Activated CD4-positive, alpha-beta T cell treated with anti-CD3 and anti-CD28 coated beads for 36 hours (primary cell): ENCODE measurements at places on chromosomes 3 and 15.

- DNase-seq, result no peak
- H3K27me3 ChIP-seq, result no peaks in the 10 kb centered on the region
- no peak overlapping the region for H3K4me3 ChIP-seq
- H3K27ac ChIP-seq, result no peak overlapping the region
These were observed 1199.1 kb downstream of the SI start for GRCh38 chr3:163879172-163879571.

- no peak for DNase-seq
- peaks cover 13% of the 10 kb centered on the region for H3K27me3 ChIP-seq
- no peak overlapping the region for H3K27ac ChIP-seq
- H3K36me3 ChIP-seq, result no peaks in the 10 kb centered on the region
These were observed 75.8 kb downstream of the COL8A1 start for GRCh38 chr3:99714146-99714545.

GRCh38 chr15:30044377-30044776 lies 38.4 kb upstream of the GOLGA8J start:
- no peak for DNase-seq
- no peaks in the 10 kb centered on the region for H3K4me1 ChIP-seq
- no peak overlapping the region for H3K4me3 ChIP-seq
- peaks cover 16% of the 10 kb centered on the region for H3K27me3 ChIP-seq

DNA sequence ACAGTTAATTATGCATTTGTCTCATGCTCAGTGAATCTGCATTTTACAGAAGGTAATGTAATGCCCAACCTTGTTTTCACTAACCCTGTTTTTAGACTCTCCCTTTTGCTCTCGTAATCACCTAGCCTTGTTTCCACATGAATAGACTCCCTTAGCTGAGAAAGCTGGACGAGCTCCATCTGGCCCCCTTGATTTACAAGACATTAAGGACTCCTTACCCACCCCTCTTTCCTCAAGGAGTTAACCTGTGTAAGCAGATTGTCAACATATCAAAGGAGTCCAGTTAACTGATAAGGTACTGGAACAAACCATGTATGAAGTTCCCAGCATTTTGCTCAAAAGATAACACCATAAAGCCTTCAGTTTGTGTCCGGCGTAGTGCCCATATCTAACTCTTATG lies 99.6 kb downstream of the VPS8 start:
- no peaks in the 10 kb centered on the region for H3K4me1 ChIP-seq
- H3K36me3 ChIP-seq, result peaks cover 20% of the 10 kb centered on the region
- no peak for DNase-seq
- H3K4me3 ChIP-seq, result no peak overlapping the region
- no peak overlapping the region for H3K27ac ChIP-seq

GRCh38 chr3:116815321-116815720 lies 105.7 kb downstream of the TUSC7 start:
- H3K4me1 ChIP-seq, result no peaks in the 10 kb centered on the region
- no peaks in the 10 kb centered on the region for H3K27me3 ChIP-seq
- H3K27ac ChIP-seq, result no peak overlapping the region
- H3K36me3 ChIP-seq, result no peaks in the 10 kb centered on the region
- no peak overlapping the region for H3K4me3 ChIP-seq
- DNase-seq, result no peak

- no peak for DNase-seq
- peaks cover 7% of the 10 kb centered on the region for H3K36me3 ChIP-seq
- no peak overlapping the region for H3K4me3 ChIP-seq
- no peak overlapping the region for H3K27ac ChIP-seq
These were observed 76.0 kb downstream of the ETFA start for GRCh38 chr15:76235186-76235826.

DNA sequence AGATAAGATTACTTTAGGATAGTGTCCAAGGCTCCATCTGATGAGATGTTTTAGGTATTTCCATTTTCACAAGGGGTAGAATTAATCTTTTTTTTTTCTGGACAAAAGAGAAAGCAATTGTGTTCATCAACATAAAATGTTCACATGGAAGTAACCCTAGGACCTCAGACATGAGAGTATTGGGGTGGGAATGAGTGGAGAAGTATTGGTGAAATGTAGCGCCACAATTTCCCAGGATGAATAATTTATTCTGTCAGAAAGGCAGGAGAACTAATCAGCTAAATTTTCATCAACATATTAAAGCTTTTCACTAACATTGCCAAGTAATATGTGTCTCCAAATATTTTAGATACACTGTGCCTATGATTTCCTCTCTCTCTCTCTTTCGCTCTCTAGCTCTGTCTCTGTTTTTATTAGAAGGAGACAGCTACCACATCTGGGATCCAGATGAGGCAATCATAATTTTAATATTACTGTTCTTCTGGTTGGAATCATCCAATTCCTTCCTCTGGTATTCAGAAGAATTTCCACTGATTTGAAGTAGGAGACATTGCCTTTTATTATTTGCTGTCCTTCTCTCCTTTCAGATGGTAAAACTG lies 21.6 kb upstream of the ZNF280D start:
- no peaks in the 10 kb centered on the region for H3K36me3 ChIP-seq
- no peak overlapping the region for H3K4me3 ChIP-seq
- peaks cover 3% of the 10 kb centered on the region for H3K27me3 ChIP-seq

DNA sequence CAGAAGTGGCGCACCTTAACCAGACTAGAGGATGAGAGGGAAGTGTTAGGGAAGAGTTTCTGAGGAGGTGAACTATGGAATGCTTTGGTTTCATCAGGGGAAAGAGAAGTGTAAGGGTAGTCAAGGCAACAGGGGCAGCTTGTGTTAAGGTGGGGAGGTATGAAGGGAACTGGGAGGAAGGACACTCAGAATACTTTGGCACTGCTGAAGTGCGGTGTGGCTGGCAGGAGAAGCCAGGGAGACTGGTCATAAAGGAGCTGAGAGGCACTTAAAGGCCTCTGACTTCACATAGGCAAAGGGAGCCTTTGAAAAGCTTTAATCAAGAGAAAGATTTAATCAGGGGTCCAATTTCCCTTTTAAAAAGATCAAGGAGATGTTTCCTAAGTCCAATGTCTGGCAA lies 129.0 kb downstream of the ERC2 start:
- no peak for DNase-seq
- H3K4me1 ChIP-seq, result no peaks in the 10 kb centered on the region
- H3K27ac ChIP-seq, result no peak overlapping the region
- no peaks in the 10 kb centered on the region for H3K36me3 ChIP-seq
- peaks cover 6% of the 10 kb centered on the region for H3K27me3 ChIP-seq

- peak; percentile 36 for DNase-seq
- H3K27me3 ChIP-seq, result no peaks in the 10 kb centered on the region
- H3K4me3 ChIP-seq, result peak overlapping the region; percentile 95
- H3K36me3 ChIP-seq, result peaks cover 17% of the 10 kb centered on the region
- H3K4me1 ChIP-seq, result peaks cover 18% of the 10 kb centered on the region
These were observed 980 bp downstream of the DALRD3 start for GRCh38 chr3:49017229-49017970.

GRCh38 chr3:181298421-181298820 lies 308.9 kb upstream of the DNAJC19 start:
- no peak overlapping the region for H3K4me3 ChIP-seq
- H3K27ac ChIP-seq, result no peak overlapping the region
- peaks cover 8% of the 10 kb centered on the region for H3K27me3 ChIP-seq

- no peaks in the 10 kb centered on the region for H3K36me3 ChIP-seq
- no peak overlapping the region for H3K4me3 ChIP-seq
- no peak overlapping the region for H3K27ac ChIP-seq
- no peak for DNase-seq
- no peaks in the 10 kb centered on the region for H3K27me3 ChIP-seq
These were observed 8.5 kb downstream of the MRAS start for GRCh38 chr3:138356730-138357405.

DNA sequence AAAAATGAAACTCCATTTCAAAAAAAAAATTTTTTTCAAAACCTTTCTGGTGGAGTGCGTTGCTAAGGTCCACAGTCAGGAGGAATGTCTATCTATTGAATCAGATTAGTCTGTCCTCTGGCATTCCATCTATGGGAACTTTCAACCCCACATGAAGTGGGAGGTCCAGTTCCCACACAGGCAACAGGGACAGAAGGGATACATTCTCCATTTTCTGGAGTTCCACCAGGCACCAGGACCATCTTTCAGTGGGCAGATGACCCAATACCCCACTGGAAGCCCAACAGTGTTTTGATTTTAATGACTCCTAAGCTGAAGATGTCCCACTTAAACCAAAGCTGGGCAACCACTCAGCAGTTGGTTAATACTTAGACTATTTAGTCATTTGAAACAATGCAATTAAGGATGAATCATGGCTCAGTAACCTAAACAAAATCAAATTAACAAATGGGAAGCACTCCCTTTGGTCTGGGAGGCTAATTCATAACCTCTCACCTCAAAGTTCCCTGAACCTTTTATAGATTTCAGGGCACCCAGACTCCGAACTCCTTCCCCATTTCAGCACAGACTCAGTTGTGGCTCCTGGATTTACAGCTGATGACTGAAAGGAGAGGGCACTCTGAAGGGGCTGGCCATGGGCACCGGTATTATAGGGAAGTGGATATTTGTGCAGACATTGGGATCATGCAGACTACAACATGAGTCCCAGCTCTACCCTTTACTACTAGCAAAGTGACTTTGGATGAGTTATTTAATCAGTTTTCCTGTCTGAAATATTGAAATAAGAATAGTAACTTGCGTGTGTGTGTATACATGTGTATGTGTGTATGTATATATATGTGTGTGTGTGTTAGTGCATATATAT lies 264.3 kb upstream of the LRTM1 start:
- H3K27ac ChIP-seq, result no peak overlapping the region
- no peaks in the 10 kb centered on the region for H3K4me1 ChIP-seq
- no peak for DNase-seq

DNA sequence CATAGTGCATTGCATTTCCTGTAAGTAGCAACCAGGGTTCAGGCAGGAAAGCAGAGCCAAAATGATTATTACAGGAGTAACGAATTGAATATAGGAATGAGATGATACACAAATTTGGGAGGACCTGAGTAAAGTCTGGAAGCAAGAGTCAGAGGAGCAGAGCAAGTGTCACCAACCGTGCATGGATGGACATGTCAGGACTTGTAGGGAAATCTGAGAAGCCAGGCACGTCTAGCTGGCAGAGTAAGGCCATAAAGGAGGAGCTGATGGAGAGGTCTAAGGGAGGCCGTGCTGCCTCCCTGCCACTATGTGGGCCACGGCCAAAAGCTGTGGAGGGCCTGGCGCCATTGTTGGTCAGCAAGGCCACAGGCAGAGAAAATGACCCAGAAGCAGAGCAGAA lies 22.4 kb downstream of the GJD2 start:
- DNase-seq, result no peak
- H3K4me1 ChIP-seq, result no peaks in the 10 kb centered on the region
- no peak overlapping the region for H3K4me3 ChIP-seq
- H3K27ac ChIP-seq, result no peak overlapping the region

- H3K36me3 ChIP-seq, result no peaks in the 10 kb centered on the region
- H3K27me3 ChIP-seq, result peaks cover 2% of the 10 kb centered on the region
- H3K4me3 ChIP-seq, result peak overlapping the region; percentile 5
- peaks cover 37% of the 10 kb centered on the region for H3K4me1 ChIP-seq
- peak overlapping the region; percentile 83 for H3K27ac ChIP-seq
These were observed 90.1 kb upstream of the BHLHE40 start for GRCh38 chr3:4888913-4889846.

DNA sequence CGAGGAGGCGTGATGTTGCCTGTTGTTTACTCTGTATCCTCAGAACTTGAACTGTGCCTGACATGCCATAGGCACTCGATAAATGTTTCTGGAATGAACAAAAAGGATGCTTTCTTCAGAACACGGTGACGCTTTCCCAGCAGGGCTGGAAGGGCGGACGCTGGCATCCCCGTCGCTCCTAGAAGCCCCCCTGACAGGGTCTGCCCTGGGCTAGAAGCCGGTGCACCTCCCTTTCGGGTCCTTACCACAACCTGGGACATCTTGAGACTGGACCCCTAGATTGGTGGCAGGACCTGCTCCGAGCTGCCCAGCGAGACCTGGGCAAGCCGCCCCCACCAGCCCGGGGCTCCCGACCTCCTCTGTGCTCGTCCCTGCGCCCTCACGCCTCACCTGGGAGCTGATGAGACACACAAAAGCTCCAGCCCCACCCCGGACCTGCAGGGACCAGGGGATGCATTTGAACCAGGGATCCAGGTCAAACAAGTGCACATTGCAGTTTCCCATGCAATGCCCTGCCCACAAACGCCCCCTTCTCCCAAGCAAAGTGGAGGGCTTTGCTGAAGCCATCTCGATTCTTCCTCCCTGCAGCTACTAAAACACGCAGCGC lies 131.2 kb upstream of the MEF2A start:
- H3K36me3 ChIP-seq, result no peaks in the 10 kb centered on the region
- no peak overlapping the region for H3K27ac ChIP-seq
- no peaks in the 10 kb centered on the region for H3K27me3 ChIP-seq

DNA sequence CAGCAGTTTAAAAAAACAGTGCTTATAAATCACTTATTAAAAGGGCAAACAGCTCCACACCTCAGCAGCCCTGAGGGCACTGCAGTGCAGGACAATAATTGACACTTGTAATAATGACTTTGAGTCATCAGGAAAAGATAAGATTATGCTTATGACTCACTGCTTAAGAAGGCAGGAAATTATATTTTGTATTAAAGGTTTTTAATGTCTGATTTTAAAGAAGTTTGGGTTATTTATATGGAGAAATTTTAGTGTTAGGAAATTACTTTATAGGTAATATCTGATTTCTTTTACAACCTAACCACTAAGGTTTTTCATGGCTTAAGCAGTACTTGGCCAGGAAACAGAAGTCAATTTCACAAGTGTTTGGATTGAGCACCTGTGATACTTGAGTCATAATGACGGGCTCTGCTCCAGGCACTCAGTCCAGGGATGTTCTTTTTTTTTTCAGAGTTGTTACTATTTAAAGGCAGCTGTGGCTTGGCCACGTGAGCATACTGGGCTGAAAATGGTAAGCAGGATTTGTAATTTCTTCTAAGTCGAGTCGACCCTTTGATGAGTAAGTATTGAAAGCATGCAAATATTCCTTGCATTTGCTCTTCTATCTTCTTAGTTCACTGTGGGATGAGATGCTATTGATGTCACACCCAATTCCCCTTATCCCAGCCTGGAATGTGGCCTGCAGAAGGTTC lies 21.6 kb upstream of the SLC6A20 start:
- H3K4me3 ChIP-seq, result no peak overlapping the region
- H3K4me1 ChIP-seq, result peaks cover 5% of the 10 kb centered on the region
- H3K27ac ChIP-seq, result no peak overlapping the region
- H3K36me3 ChIP-seq, result no peaks in the 10 kb centered on the region
- H3K27me3 ChIP-seq, result no peaks in the 10 kb centered on the region

- no peak overlapping the region for H3K27ac ChIP-seq
- H3K36me3 ChIP-seq, result no peaks in the 10 kb centered on the region
- no peak overlapping the region for H3K4me3 ChIP-seq
- H3K4me1 ChIP-seq, result no peaks in the 10 kb centered on the region
- H3K27me3 ChIP-seq, result no peaks in the 10 kb centered on the region
These were observed 30.3 kb downstream of the SYNM start for GRCh38 chr15:99135194-99135593.

DNA sequence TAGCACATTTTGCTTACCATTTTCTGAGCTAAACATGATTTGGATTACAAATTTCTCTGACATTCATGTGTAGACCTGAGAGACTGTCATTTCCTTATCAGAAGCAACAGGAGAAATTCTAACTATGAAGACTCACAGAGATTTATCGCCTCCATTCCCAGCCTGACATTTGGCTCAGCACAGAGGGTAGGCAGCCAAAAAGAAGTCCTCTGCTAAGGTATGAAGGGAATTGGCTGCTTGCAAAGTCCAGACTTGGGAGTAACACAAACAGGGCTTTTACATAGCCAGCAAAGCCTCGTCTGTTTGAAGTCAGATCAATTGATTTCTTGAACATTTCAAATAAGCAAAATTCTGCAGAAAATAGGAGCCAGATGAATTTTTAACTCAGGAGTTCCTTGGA lies 57.0 kb upstream of the CMSS1 start:
- H3K36me3 ChIP-seq, result no peaks in the 10 kb centered on the region
- H3K4me3 ChIP-seq, result no peak overlapping the region
- no peaks in the 10 kb centered on the region for H3K4me1 ChIP-seq
- H3K27ac ChIP-seq, result no peak overlapping the region
- no peak for DNase-seq
- peaks cover 14% of the 10 kb centered on the region for H3K27me3 ChIP-seq
